ENCODE measurements at places on chromosomes 7 and 10.

DNA sequence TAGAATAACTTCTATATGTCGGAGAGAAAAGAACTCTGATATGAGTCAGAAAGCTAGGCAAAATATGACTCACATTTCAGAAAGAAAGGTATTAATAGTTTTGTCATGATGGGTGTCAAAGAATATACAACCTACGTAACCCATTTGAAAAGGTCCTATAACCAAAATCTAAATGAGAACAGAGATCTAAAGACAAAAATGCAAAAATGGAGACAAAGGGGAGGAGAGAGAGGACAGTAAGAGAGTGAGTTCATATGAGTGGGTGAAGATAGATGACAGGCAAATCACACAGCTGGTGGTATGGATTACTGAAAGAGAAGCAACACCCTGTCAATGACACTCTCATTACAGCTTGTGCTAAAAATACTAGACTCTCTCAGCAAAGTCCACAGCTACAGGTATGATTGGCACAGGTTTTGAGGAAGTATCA lies 25.6 kb downstream of the ANKMY2 start:
- no peak for DNase-seq

DNA sequence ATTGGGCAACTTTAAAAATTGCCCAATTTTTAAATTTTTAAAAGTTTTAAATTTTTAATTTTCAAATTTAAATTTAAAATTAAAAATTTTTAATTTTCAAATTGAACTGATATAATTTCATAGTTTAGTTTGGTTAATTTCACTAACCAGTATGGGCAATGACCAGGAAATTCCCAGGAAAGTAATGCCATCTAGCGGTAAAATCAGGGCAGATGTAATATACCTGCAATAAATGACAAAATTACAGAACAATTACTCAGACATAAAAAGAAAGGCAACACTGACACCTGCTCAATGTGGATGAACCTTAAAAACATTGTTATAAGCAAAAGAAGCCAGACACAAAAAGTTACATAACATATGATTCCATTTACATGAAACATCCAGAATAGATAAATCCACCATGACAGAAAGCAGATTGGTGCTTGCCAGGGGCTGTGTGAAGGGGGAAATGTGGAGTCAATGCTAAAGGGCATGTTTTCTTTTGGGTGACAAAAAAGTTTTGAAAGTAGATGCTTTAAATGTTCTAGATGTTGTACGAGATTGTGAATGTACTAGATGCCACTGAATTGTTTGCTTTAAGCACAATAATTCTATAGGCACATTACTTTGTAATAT lies 28.6 kb upstream of the SLC16A12 start:
- DNase-seq, result no peak

DNA sequence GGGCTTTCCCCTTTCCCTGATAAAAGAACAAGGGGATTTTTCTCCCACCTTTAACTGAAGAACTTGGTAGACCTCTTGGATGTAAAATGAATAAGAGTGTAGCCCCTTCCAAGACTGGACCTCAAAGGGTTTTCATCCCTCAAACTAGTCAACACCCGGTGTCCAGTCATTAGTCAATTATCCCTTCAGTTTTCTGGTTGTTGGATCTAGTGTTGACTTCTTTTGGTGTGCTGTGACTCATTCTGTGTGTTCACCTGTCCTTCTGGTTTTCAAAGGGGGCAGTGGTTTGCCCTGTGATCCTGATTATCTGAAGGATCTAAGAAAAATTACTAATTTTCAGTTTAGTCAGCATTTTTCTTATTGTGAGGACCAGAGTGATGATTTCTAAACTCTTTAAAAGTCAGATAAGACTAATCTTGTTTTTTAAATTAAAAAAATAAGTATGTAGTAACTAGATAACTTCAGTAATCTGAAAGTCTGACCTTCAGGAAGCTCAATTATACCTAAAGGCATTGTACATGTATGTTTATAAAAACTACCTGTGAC lies 583.5 kb downstream of the CNTNAP2 start:
- DNase-seq, result no peak

- DNase-seq, result no peak
Measured at GRCh38 chr7:26198133-26198780, 2.3 kb downstream of the HNRNPA2B1 start.

GRCh38 chr7:108265007-108265406 lies 134.8 kb upstream of the LAMB4 start:
- no peak for DNase-seq

- DNase-seq, result no peak
Measured at GRCh38 chr7:142854372-142855113, at the start of gene EPHB6. Gene EPHB6, plus strand, starts transcription at chr7:142855076. Its CDS starts 8,152 bp downstream, at chr7:142863228.

DNA sequence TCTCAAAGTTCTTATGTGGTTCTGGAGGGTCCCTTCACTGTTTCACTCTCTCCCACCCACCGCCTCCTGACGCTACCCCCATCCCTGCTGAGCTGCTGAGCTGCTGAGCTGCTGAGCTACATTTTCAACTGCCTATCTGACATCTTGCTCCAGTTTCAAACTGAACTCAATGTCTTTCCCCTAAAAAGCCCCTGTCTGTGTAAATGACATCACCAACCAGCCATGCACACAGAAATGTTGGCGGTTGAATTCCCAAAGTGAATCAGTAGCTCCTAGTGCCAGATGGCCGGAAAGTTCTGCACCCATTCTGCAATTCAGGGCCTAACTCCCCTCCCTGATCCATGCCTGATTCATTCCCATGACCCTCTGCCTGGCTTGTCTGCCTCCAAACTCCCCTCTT lies 71.2 kb downstream of the WNT2 start:
- DNase-seq, result no peak

GRCh38 chr10:69218831-69219230 lies 1.3 kb upstream of the HKDC1 start:
- no peak for DNase-seq

- no peak for DNase-seq
Measured at GRCh38 chr10:34137955-34138354, 677.1 kb downstream of the PARD3 start.

GRCh38 chr7:129664029-129665012 lies 52.8 kb downstream of the NRF1 start:
- DNase-seq, result peak; percentile 15

GRCh38 chr10:11204351-11204942 lies 186.8 kb downstream of the CELF2 start:
- DNase-seq, result no peak

DNA sequence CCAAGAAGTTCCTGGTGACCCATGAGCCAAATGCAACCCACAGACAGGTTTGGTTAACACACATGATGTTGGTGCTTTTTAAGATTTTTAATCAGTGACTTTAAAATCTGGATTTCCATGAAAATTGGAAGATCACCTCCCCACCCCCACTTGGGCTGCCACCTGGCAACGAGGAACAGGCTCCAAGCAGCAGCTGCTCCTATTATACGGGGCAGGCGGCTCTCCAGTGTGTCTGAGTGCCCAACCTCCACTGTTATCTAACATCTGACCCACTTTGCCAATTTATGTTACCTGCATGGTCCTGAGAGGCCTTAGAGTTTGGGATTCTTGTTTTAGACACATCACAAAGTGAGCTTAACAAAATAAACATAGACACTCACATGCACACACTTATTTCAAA lies 56.4 kb downstream of the SGMS1 start:
- DNase-seq, result no peak

- DNase-seq, result no peak
Measured at GRCh38 chr7:91852263-91852741, 28.2 kb downstream of the MTERF1 start.

GRCh38 chr10:69980672-69981071 lies 72.0 kb upstream of the MACROH2A2 start:
- no peak for DNase-seq

DNA sequence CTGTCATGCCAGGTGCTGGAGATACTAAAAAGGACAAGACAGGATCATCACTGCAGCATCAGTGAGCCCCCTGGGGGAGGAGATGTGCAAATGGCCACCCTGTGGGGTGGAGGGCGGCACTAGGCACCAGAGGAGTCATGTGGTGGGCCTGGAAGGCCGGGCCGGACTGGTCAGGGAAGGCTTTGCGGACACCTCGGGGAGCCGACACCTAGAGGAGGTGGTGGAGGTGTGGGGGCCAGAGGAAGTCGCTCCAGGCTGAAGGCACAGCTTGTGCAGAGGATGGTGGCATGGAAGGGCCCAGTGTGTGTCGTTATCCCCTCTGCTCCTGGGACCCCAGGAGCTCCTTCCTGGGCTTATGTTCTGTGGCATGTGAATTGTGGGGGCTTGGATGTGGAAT lies 437.7 kb downstream of the RPS24 start:
- DNase-seq, result no peak

DNA sequence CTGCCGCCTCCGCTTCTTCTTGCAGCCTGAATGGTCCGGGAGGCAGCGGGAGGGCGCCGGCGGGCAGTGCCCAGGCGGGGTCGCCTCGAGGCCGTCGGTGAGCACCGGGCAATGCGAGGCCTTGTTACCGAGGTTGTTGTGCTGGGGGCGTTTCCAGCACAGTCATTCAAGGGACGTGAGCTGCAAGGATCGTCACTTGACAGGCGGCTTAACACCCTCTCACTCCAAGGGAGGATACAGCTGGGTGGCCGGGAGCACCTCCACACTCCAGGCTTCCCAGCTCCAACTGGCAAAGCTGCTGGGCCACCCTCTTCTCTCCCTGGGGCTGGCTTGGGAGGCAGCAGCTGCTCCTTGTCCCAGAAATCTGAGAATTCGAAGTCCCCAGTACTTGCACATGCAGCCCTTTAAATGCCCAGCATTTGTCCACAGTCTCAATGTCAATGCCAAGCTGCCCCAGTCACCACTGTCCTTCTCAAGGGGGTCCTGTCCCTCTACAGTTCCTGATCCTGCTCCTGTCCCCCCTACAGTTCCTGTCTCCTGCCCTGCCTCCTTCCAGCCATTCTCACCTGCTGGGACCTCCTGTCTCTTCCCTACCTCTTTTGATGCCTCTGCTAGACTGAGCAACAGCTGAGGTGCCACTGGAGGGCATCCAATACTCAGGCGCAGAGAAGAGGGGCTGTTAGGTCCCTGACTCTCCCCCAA lies 4.4 kb upstream of the HOXA11 start:
- no peak for DNase-seq

GRCh38 chr10:123642293-123642692 lies 23.9 kb upstream of the GPR26 start:
- DNase-seq, result no peak

DNA sequence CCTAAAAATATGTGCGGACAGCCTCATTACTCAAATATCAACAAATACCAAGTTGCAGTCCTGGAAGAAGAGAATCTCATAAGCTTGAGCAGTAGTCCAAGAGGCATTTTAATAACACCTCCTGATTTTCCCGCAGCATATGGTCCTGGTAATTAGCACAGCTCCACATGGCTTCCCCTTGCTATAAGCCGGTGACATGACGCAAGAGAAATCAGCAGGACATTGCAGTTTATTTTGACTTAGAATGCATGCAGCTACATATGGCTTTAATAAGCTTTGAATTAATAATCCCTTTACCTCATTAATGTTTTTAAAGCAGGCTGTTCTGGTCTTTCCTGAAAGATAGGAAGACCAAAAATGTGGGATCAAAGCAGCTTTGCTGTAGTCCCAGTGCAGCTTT lies 137.6 kb downstream of the RAMP3 start:
- DNase-seq, result no peak

DNA sequence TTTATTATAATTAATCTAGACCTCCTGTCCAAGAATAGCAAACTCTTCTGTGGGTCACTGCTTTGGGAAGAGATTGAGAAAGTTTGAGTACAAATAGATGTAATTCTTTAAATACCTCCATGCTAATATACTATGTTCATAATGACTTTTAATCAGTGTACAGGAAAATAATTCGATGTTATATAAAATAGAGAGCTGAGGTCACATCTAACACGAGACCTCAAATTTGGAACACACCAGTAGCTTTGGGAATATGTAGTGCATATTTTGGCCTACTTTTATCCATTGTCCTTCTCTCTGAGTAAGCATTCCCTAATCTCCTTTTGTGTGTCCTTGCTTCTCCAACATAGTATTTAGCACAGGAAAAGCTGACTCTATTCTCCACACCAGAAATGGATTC lies 27.3 kb upstream of the CABCOCO1 start:
- no peak for DNase-seq

All from CD8-positive, alpha-beta T cell (primary cell).